Muscle of back (tissue), 13 donors: ENCODE measurements at places on chromosomes 2 and 18. TPM values are rescaled to one million over a fixed set of nuclear protein-coding genes. Genes with fewer than 3 reads are reported as not detected.

The LIMS2 gene
- 30.2 TPM for polyA plus RNA-seq

The PJVK gene
- 2.0 TPM for polyA plus RNA-seq

The ANKRD23 gene
- polyA plus RNA-seq, result 15.0 TPM

The DYSF gene
- polyA plus RNA-seq, result 143 TPM

The DOCK10 gene
- polyA plus RNA-seq, result 22.0 TPM

The POMC gene
- 4.7 TPM for polyA plus RNA-seq

The SERPINB3 gene
- polyA plus RNA-seq, result not detected

The GPR39 gene
- polyA plus RNA-seq, result 0.20 TPM

The ANKRD30BL gene
- polyA plus RNA-seq, result not detected

DNA sequence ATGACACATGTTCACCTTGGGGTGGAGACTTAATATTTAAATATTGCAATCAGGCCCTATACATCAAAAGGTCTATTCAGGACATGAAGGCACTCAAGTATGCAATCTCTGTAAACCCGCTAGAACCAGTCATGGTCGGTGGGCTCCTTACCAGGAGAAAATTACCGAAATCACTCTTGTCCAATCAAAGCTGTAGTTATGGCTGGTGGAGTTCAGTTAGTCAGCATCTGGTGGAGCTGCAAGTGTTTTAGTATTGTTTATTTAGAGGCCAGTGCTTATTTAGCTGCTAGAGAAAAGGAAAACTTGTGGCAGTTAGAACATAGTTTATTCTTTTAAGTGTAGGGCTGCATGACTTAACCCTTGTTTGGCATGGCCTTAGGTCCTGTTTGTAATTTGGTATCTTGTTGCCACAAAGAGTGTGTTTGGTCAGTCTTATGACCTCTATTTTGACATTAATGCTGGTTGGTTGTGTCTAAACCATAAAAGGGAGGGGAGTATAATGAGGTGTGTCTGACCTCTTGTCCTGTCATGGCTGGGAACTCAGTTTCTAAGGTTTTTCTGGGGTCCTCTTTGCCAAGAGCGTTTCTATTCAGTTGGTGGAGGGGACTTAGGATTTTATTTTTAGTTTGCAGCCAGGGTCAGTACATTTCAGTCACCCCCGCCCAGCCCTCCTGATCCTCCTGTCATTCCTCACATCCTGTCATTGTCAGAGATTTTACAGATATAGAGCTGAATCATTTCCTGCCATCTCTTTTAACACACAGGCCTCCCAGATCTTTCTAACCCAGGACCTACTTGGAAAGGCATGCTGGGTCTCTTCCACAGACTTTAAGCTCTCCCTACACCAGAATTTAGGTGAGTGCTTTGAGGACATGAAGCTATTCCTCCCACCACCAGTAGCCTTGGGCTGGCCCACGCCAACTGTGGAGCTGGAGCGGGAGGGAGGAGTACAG lies 108.1 kb downstream of the XRCC5 start:
- peak; percentile 40 for DNase-seq

- DNase-seq, result peak; percentile 43
Observed at GRCh38 chr18:24270937-24271380, 126.7 kb downstream of the OSBPL1A start.

GRCh38 chr18:12048827-12049175 lies 44.8 kb upstream of the ANKRD62 start:
- DNase-seq, result peak; percentile 37

GRCh38 chr18:80159713-80160636 lies 50.9 kb downstream of the ADNP2 start:
- DNase-seq, result peak; percentile 51

- no peak for DNase-seq
Observed at GRCh38 chr2:26172189-26172870, 558 bp upstream of the GAREM2 start.

DNA sequence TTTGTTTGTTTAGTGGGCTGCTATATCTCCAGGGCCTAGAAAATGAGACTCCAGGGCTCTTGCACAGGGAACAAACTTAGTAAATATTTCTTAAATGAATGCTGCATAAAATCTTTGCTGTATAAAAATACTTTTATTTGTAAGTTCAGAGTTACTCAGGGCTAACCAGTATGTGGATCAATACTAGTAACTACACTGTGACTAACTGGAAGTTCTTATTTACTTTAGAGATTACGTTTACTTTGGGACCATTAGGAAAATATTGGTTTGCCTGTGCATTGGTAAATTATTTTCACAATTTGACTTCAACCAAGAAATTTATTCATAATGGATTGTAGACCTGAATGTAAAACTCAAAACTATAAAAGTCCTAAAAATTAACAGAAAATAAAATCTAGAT lies 575.5 kb downstream of the RNF144A start:
- DNase-seq, result no peak

- no peak for DNase-seq
Observed at GRCh38 chr2:134244086-134244485, 9.8 kb upstream of the MGAT5 start.

GRCh38 chr2:179581605-179582004 lies 279.8 kb downstream of the ZNF385B start:
- DNase-seq, result no peak

- no peak for DNase-seq
Observed at GRCh38 chr2:75844651-75845050, 133.9 kb upstream of the GCFC2 start.

GRCh38 chr2:39145906-39146421 lies 25.1 kb upstream of the SOS1 start:
- DNase-seq, result no peak

- DNase-seq, result no peak
Observed at GRCh38 chr2:136424112-136424511, 306.2 kb upstream of the CXCR4 start.

GRCh38 chr18:44777457-44778192 lies 96.9 kb downstream of the SETBP1 start:
- DNase-seq, result peak; percentile 63

GRCh38 chr2:23624915-23625314 lies 239.9 kb downstream of the KLHL29 start:
- DNase-seq, result no peak

- DNase-seq, result peak; percentile 67
Observed at GRCh38 chr2:189088591-189089205, 90.9 kb downstream of the COL5A2 start.

- DNase-seq, result peak; percentile 32
Observed at GRCh38 chr18:56982766-56983165, 164.1 kb upstream of the BOD1L2 start.

DNA sequence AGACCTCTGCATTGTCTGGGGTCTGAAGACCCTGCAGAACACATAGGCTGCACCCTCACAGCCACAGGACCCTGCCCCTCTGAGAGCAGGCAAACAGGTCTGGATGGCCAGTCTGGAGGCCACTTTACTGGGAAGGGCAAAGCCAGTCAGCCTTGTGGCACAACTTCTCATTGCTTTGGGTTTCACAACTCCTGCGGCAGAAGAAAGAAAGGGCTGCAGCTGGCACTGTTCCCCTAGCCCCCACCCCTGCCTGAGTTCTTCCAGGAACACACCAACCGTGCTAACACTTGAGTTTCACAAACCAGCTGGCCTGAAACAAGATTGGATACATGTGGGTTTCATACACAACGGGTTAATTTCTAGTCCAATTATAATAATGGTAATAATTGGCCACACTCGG lies 276.5 kb upstream of the MGAT5 start:
- DNase-seq, result no peak

DNA sequence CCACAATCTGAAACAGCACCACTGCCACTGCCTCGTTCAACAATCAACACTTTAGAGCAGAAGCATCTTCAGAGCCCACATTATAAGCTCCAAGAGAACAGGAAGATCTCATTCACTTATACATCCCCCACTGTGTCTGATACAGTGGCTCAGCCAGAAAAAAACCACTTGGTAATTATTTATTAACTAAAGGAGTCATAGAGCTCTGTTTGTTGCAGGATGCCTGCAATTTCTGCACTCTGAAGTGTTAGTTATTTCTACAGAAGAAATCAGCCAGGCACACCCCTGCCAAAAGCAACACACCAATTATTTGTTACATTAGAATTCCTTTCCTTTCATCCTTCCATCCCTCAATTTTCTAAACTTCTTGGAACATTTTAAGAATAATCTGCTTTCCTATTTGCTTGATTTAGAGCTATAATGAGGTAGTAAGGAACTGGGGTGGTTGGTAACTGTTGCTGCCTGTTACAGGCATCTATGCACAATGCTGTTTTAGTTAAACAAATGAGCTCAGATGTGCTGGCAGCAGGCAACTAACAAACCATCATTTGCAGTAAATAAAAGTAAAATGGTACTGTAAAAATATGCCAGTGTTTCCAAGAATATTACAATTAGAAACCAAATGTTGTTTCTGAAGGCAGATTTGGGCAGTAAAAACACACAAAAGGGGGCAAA lies 59.9 kb downstream of the DYM start:
- no peak for DNase-seq

DNA sequence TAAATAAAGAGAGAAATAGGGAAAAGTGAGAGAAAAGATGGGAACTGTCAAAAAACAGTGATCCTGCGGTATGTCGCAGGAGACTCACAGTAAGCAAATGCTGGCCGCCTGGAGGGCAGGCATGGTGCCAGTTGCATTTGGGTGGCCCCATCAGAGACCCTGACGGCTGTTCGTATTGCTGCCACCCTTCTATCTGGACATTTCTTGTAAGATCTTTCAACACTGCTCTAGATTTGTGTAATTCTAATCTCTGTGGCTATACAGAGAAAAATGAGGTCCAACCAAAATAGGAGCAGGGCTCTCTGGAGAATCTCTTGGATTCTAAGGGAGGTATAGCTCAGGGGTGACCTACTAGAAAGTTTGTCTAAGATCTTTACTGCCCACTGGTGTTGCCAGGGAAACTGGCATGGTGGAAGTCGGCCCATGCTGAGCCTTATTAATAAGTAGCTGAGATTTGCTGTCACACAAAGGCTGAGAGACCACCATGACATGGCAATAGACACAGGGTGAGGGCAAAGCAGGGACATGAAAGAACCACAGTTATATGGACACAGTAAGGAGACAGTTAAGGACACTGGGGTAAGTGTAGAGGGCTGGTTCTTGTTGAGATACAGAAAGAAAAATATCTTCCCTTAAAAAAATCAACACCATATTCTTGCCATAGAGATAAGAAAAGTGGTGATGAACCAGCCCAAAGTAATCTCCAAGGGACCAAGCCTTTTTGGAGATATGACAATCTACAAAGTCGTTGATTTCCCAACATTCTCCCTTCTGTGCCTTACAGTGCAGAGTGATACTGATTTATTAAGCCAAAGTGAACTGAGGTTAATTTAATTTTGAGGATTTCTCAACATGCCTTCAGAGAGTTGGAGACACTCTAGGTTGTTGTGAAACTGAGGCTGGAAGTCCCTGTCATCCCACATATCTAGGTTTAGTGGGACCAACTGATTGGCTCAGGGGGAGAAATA lies 26.4 kb upstream of the FZD7 start:
- DNase-seq, result no peak
